Non-pigmented ciliary epithelial cell (primary cell): ENCODE measurements at places on chromosomes 7 and 10.

DNA sequence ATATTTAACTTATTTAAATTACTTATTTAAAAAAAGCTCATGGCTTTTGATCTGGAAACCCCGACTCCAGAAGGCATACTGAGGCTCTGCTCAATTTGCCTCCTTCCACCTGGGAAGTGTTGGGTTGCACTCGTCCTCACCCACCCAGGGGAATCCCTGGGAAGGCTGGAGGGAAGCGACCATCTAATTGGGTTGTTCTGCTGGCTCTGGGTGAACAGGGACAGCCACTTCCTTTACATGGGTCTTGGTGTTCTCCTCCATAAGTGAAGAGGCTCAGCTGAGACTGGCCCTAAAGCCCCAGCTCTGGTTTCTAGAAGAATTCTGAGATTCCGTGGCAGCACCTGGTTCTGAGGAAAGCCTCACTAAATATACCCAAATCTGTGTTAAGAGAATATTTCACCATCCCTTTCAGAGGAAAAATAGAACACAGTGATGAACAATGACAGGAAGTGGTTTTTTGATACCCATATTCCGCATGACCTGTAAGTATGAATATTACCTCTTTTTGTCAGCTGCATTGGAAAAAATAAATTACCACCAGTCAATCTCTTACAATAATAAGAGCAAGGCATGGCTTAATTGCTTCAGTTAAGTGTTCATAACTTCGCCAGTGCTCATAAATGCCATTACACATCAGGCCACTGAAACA is 131.1 kb upstream of the SHH start:
- DNase-seq: no peak

DNA sequence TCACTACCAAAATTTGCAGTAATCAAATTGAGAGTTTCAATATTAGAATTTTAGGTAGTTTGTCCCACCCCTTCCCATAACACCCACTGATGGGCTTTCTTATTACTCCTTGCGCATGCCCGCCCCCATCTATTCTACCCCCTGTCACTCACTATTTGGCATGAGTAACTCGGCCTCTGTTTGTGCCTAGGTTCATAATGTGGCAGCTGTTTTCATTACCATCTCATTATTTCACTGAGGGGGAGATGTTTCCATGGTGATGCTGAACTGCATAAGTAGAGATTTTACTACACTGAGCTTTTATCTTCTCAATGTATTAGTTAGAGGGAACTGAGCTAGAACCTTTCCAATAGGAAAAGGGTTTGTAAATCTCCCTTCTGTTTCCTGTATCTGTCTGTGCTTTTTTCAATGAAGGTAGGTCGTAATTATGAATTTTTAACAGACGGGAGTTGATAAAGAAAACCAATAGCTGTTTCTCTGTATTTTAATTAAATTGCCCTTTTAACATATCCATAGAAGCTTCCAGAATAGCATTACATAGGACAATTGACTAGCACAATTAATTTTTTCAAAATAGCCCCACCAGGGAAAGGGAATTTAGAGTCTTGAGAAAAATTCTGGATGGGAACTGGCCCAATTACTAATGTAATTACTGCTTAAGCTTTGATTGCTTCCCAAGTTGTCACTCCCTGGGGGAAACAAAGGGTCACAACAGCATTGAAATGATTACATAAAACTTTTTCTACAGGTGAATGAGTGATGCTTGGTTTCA is 33.4 kb downstream of the PRPS1L1 start:
- DNase-seq: no peak

- no peak for DNase-seq
Observed at GRCh38 chr10:43336641-43337318, 34.7 kb upstream of the FXYD4 start.

DNA sequence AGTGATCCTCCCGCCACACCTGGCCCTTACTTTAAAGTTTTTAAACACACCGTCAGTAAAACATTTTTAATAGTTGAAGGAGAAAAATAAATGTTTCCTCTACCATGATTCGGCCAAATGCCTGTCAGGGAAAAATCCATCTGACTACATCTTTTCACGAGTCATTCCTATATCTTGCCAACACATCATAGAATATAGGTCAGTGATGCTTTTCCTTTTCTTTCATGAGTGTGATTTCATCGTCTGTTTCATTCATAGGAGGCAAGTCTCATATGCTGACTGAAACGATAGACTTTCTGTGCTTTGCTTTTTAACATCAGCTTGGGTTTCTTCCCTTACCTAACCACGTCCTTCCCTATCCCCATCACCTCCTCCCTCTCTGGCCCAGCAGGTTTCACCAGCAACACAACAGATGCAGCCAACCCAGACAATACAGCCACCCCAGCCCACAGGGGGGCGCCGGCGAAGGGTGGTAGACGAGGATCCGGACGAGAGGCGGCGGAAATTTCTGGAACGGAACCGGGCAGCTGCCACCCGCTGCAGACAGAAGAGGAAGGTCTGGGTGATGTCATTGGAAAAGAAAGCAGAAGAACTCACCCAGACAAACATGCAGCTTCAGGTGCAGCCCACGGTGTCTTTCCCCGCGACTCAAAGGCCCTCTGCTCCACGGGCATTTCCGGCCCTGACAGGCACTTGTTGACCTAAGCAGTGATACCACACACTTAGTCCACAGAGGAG is 149.2 kb downstream of the TRIL start:
- no peak for DNase-seq

DNA sequence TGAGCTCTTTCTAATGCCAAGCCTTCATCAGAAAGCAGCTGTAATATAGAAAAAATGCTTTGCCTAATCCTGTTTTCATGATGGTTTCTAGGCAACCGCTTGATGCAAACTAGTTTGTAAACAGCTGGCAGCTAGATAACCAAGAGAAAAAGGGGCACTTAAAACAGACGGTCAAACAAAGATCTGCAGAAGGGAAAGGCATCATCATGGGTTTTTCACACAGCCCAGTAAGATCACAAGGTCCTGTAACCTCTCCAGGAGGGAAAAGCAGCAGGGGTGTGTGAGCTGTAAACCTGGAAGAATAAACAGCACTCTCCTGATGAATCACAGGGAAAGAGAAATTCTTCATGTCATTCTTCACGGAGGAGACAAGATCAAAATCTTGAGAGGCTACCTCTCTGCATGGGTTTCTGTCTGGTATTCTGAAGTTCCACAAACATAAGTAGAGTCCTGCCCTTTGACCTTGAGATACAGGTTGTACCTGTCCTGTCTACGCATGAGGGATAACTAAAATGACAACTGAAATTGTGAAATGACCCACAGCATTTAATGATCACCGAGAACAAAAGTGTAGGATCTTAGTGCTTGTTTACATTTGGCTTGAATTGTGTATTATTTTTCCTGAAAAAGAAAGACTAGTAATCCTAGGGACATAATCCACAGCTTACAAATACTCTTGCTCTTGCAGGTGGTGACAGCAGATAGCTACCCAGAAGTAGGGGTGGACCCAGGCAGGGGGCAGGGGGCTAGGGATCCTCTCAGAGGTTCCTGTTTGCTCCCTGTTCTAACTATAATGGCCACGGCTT is 48.0 kb downstream of the CREB3L2 start:
- no peak for DNase-seq

DNA sequence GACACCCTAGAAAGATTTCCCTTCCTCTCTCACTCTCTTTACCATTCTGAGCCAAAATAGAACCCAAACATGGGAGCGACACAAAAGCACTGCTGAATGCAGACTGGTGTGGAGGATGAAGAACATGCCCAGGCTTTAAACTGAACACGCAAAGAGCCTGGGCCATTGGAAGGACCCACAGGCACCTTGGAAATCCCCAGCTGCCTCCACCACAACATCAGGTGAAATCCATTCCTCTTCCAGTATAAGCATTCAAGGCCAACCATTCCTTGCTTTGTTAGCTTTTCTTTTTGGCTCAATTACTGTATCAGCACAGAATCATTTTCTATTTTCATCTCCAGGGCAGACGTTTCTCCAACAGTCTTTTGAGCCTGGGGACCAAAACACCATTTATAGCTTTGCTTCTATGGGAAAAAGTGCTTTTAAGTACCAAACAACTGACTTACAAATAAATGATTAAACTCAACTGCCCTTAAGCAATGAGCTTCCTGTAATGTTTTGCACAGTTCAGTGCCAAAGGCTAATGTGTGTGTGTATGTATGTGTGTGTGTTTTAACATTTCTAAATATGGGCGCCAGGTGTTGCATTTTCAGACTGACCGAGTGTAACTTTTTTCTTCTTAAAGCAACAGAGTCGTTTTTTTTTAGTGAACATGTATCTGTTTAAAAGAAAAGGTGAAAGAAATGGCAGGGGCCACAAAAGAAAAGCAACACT is 16.2 kb upstream of the BLNK start:
- DNase-seq: no peak

DNA sequence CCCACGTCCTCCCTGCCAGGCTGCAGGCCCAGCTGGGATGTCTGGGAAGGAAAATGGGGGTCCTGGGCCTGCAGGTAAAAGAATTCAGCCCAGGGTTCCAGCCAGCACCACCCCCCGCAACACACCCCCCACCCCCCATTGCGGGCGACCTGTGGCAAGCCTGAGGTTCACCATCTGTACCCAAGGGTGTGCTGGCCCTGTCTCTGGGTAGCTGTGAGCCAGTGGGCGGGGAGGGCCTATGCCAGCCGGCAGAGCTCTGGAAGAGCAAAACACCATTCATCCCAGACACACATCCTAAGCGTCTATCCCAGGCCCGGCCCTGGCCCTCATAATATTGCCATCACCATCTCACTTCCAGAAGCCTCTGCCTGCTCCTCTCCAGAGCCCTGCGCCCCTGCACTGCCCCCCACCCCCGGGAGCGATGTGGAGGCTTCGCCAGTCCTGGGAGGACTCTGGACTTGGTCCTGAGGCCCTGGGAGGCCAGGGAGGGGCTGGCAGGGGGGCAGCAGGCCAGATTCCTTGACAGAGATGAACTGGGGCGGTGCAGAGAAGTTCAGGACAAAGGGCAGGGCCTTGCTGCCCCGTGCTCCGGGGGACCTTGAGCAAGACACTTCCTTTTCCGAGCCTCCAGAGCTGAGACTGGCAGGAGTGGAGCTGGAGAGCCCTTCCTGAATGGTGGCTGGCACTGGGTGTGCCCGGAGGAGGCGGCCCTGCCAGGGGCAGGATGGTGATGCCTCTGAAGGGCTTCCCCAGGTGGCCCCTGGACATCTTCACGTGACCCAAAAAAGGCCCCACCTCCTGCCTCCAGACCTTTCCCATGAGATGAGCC is 8.7 kb upstream of the TTYH3 start:
- DNase-seq: no peak

- DNase-seq: no peak
Observed at GRCh38 chr10:34771106-34771505, 44.0 kb downstream of the PARD3 start.

DNA sequence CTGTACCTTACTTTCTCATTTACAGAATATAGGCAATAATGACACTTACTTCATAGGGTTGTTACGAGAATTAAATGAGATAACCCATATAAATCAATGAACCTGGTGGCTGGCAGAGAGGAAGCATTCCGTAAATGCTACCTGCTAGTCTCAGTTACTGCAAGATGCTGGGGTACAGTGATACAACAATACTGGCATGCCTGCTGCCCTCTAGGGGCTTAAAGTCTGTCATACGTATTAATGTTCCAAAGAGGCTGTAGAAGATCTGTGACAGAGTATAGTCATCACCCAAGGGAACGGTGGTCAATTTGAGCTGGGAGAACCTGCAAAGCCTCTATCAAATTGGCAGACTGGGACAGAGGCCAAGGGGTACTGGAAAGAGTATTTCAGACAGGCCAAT is 421.5 kb downstream of the GPAM start:
- no peak for DNase-seq
